ENCODE measurements at places on chromosomes 4 and X. TPM values are rescaled to one million over a fixed set of nuclear protein-coding genes. Genes with fewer than 3 reads are reported as not detected.

The CPZ gene
- total RNA-seq: 9.7 TPM

DNA sequence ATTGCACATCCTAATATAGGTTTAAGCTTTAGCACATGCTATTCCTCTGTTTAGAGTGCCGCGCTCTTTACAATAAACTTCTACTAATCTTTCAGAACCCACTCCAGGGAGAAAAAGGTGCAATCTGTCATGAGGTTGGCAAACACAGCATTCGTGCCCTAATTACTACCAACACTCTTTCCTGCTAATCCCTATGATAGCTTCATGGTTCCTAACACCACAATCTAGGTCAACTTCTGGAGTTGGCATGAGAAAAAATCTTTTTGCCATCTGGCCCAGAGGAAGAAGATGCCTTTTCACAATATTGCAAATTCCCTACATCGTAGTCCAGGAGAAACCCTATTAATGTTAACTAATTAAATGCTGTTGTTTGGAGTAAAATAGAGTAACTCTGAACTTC is 39.6 kb downstream of the TMA16 start:
- no peak for DNase-seq

GRCh38 chr4:589219-589963 is 13.3 kb upstream of the TMEM271 start:
- peak; percentile 49 for DNase-seq

DNA sequence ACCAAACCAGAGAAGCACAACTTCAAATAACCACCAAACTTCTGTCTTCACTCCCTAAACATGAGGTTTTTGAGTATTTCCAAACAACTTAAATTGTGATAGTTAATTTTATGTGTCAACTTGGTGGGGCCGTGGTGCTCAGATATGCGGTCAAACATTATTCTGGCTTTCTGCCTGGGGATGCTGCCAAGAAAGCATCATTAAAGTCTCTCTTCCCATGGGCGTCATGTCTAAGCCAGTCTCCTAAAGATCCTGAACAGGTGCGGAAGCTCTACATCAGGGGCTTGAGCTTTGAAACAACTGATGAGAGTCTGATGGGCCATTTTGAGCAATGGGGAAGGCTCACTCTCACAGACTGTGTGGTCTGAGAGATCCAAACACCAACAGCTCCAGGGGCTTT is 24.1 kb upstream of the SOD3 start:
- no peak for DNase-seq

- no peak for DNase-seq
Measured at GRCh38 chr4:105900541-105900940, 5.3 kb downstream of the NPNT start.

- no peak for DNase-seq
Measured at GRCh38 chr4:183905081-183905592, at the start of gene STOX2. Gene STOX2, plus strand, starts transcription at chr4:183905307. Its CDS starts 1,484 bp downstream, at chr4:183906791.

All from mesenteric fat pad (tissue), 1 donor.